NCI-H2029 (cell line): ENCODE measurements at places on chromosomes 12 and 14.

DNA sequence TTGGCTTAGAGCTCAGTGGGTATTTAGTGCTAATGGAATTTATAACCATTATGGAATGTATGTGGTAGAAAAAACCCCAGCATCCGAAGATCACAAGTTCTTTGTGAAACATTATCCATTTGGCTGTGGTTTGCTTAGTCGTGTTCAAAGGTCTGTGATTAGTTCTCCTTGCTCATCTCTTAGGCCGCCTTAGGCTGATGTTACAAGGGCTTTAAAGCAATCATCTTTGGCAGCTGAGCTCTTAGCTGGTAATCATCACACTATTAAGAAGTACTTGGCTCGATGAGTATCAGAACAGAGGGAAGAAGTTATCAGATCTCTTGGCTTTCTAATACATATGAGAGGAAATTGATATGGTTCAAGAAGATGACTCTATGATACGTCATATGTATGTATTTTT, 124.1 kb upstream of the E2F7 start:
- DNase-seq: no peak

GRCh38 chr12:116600959-116601918, 42.1 kb downstream of the MAP1LC3B2 start:
- no peak for DNase-seq

- DNase-seq: no peak
Measured at GRCh38 chr12:95733141-95733825, 57.3 kb downstream of the NTN4 start.

- DNase-seq: no peak
Measured at GRCh38 chr12:45178771-45179170, 37.1 kb upstream of the ANO6 start.

- DNase-seq: no peak
Measured at GRCh38 chr12:112870267-112870980, 36.3 kb upstream of the OAS1 start.

- no peak for DNase-seq
Measured at GRCh38 chr12:26197832-26198231, 2.5 kb downstream of the SSPN start.

- no peak for DNase-seq
Measured at GRCh38 chr14:33992274-33993007, 41.6 kb upstream of the EGLN3 start.

DNA sequence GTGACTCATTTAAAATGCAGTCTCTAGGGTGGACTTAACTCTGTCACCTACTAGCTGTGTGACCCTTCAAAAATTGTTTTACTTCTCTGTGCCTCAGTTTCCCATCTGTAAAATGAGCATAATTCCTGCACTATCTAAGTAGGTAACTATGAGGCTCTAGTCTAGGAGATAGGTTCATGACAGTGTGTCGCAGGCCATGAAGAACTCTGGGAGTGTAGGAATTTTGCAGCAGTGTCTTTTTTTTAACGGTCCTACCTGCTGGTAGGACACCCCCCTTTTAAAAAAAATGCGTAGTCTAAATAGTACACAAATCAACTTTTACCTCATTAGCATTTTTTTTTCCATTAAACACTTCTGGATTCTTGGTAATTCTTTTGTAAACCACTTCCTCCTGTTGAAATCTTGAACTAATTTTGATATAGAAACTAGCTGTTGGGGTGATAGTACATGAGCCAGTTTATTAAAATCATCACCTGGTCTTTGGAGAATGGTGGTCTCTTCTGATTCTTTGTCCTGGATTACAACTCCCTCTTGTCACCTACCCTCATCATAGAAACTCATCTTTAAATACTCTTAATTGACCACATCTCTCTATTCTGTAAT, 86.0 kb upstream of the SLC38A2 start:
- DNase-seq: no peak

- DNase-seq: no peak
Measured at GRCh38 chr12:2287151-2287550, 234.4 kb downstream of the CACNA1C start.
